Caco-2 (cell line): ENCODE measurements at places on chromosomes 2 and 18. TPM values are rescaled to one million over a fixed set of nuclear protein-coding genes. Genes with fewer than 3 reads are reported as not detected.

Gene ANKRD53
- 0.16 and 0.28 TPM in 2 replicates for total RNA-seq

Gene HJURP
- 29.7 and 35.0 TPM in 2 replicates for total RNA-seq

DNA sequence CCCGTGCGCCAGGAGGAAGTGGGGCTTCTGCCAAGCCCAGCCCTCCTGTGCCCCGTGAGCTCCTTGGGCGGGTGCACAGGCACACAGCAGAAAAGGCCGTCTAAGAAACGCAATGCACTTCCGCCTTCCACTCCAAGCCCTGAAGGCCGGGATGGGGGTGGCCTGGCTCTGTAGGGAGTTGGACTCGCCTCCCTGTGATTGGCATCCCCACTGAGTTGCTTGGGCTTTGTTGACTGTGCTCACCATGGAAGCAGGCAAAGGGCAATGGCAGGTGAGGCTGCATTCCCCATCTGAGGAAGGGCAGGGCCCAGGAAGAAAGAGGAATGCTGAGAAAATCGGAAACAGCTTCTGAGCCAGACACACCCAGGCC lies 66.8 kb downstream of the CRACDL start:
- DNase-seq: peak; percentile 79

DNA sequence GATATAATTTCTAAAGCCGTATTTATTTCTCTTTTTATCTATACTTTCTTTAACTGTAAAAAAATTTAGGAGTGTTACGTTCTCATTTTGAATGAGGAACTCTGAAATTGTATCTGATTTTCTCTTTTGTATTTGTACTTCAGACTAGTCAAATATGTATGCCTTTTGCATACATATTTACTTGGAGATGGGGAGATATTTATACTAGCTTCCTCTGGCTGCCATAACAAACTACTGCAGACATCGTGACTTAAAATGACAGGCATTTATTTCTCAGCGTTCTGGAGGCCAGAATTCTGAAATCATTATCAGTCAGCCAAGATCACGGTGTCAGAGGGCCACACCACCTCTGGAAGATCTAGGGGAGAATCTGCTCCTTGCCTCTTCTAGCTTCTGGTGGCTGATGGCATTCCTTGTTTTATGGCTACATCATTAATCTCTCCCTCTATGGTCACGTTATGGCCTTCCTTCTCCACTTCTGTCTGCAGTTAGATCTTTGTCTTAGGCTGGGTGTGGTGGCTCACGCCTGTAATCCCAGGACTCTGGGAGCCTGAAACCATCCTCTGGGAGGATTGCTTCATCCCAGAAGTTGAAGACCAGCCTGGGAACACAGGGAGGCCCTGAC lies 8.2 kb downstream of the LCLAT1 start:
- no peak for DNase-seq

DNA sequence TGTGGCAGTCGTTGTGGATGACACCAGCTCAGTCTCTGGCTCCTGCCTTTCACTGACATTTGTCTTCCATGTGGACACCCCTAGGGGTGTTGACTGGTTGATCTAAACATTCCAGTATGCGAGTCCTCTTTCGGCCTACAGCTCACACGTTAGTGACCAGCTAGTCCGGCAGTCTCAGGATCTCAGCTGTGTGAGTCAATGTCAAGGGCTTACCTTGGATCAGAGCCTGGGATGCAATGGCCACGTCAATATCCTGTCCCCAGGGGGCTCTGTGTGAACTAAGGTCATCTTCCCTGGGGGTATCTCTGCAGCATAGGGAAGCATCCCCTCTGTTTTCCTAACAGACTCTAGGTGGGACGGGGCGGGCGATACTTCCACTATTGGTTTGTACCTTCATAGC lies 35.1 kb upstream of the YWHAQ start:
- DNase-seq: no peak

GRCh38 chr18:69528435-69528834 lies 127.7 kb downstream of the DOK6 start:
- no peak for DNase-seq

Gene PAX8
- total RNA-seq: 7.5 and 7.7 TPM in 2 replicates

GRCh38 chr18:26863921-26864497 lies 1.5 kb downstream of the AQP4 start:
- no peak for DNase-seq

DNA sequence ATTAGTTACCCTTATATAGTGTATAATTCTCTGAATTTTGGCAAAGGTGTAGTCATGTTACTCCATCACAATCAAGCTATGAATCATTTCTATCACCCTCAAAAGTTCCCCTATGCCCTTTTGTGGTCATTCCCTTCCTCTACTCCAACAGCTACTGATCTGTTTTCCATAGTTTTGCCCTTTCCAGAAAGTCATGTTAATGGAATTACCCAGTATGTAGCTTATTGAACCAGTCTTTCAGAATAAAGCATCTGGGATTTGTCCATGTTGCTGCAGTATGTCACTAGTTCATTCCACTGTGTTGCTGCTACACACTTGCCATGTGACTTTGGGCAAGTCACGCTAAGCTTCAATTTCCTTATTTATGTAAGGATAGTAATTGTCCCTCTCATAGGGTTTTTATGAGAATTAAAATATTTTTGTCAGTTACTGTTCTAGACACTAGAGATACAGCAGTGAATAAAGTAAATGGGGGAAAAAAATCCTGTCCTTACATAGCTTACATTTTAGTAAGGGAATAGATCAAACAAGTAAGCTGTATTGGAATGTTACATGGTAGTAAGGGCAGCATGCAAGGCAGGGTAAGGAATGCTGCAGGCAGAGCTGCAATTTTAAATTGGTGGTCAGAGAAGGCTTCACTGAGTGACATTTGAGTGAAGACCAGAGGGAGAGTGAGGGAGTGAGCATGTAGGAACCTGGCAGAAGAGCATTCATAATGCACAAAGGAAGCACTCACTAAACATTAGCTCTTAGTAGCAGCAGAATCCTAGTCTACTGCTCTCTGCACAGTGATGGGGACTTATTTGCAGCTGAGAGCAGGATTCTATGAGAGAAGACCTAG lies 80.3 kb upstream of the TSPYL6 start:
- DNase-seq: no peak

DNA sequence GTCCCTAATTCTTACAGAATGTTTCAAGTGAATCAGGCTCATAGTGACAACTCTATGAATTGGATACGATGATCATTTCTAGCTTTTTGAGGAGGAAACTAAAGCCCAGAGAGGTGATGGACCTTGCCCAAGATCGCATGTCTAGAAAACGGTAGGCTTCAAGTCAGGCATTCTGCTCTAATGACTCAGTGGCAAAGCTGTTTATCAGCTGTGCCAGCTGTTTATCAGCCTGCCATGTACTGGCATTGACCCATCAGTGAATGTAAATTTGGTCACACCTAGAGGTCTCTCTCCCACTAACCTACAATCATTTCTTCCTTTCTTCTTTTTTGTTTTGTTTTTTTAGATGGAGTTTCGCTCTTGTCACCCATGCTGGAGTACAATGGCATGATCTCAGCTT lies 6.1 kb upstream of the DAW1 start:
- no peak for DNase-seq

- DNase-seq: no peak
Observed at GRCh38 chr18:48133671-48134251, 203.3 kb upstream of the SMAD2 start.

Gene PPM1G
- total RNA-seq: 140 and 149 TPM in 2 replicates

Gene GULP1
- total RNA-seq: 32.4 and 33.0 TPM in 2 replicates

DNA sequence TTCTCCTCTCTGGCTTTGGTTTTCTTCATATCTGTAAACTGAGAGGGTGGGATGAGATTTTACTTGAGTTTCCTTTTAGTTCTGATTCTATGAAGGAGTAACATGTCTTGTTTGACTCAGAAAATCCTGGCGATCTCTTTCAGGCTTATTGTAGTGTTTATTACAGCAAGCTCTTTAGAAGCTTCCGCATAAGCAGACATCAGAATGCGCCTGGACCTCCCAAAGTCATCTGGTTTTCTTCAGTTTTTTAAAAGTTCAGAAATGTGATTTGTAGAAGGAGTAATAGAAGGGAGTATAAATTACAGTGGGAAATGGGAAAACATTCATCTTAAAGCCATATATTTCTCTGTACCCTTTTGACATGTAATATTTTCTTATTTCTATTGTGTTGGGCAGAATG lies 68.4 kb downstream of the EML6 start:
- DNase-seq: no peak

DNA sequence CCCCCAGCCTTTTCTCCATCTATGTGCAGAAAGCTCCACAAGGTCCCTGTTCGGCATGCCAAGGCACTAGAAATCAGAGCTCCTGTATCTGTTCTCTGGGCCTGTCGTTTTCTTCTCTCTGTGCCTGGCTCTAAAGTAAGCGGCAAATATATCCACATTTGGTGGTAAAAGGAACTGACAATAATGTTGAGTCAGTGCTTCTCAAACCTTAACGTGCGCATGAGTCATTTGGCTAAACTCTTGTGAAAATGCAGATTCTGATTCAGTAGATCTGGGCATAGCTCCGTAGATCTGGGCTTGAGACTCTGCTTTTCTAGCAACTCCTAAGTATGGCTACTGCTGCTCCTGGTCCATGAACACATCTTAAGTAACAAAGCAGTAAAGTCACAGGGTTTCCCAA lies 16.5 kb upstream of the ACSL3 start:
- no peak for DNase-seq

Gene CPS1
- 0.84 and 1.2 TPM in 2 replicates for total RNA-seq

DNA sequence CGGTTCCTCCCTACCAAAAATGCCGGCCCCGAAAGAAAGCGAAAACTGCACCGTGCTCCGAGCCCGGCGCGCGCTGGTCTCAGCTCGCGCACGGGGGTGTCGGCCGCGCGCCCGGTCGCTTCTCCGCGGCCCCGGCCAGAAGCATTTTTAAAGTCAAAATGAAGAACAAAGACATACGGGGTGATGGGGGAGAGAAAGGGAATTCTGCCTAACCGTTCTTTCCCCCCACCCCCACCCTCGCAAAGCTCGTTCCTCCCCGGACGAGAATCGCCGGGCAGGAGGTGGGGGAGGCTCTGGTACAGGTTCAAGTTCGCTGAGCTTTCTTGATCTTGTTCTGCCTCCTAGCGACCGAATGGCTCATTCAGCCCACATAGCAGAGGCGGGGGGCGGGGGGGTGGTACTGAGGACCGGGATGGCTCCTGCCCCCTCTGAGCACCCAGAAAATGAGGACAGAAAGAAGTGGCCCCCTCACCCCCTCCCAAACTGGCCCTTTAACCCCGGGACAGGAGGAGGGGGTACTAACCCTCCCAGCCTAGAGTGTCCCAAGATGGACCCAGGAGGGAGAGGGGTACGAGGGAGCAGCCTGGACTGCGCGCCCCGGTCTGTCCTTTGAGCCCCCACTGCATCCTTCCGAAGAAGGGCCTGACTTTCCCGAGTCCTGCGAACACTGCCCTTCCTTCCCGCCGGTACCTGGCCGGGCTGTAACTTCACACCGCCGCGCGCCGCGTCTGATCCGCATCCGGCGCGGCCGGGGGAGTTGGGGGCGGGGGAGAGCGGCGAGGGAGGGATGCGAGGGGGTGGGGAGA lies 3.1 kb downstream of the BCL11A start:
- DNase-seq: peak; percentile 59

Gene LOXHD1
- total RNA-seq: not detected in 2 replicates

GRCh38 chr2:238921259-238921658 lies 73.4 kb downstream of the TWIST2 start:
- DNase-seq: no peak

DNA sequence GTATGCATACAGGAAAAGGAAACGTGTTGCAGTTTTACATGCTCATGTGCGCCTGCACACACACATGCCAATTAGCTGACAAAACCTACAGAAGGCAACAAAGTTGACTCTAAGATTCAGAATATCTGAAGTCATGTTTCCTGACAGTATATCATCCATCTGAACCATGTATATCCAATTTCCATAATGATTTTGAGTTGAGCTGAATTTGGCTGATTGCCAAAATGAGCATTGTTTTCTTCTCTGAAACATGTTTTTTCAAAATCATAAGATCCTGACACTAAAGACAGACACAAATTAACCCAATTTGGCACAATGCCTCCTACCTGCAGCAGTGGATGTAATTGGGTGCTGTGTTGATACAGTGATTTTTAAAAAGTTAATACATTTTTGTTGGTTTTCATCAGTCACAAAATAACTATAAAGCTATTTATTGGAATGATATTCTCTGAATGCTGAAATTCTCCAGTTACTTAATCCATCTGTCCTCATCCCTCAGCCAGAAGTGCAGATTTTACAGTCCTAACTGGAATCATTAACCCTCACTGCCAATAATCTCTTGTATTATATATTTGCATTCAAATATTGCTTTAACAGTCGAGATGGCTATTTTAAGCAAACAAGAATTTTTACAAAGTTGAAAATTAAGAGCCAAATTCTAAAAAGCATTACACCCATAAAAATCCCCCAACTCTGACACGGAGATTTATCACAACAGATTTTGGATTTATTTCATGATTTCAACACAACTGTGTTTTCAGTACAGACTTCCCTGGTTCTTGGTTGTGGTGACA lies 161.7 kb upstream of the LMAN1 start:
- no peak for DNase-seq

GRCh38 chr2:161118722-161119121 lies 41.5 kb upstream of the TANK start:
- DNase-seq: no peak
